ENCODE measurements at places on chromosomes 2 and 18.

- no peak for DNase-seq
Observed at GRCh38 chr2:33292981-33293595, 183.4 kb upstream of the RASGRP3 start.

- no peak for DNase-seq
Observed at GRCh38 chr2:160920791-160921303, 239.4 kb upstream of the TANK start.

GRCh38 chr2:200385063-200385635, 78.7 kb downstream of the SPATS2L start:
- no peak for DNase-seq

GRCh38 chr2:180524499-180524898, 455.9 kb upstream of the UBE2E3 start:
- no peak for DNase-seq

GRCh38 chr2:185628985-185629384, 109.6 kb upstream of the FSIP2 start:
- DNase-seq: no peak

GRCh38 chr2:68429311-68429826, 37.7 kb downstream of the FBXO48 start:
- no peak for DNase-seq

DNA sequence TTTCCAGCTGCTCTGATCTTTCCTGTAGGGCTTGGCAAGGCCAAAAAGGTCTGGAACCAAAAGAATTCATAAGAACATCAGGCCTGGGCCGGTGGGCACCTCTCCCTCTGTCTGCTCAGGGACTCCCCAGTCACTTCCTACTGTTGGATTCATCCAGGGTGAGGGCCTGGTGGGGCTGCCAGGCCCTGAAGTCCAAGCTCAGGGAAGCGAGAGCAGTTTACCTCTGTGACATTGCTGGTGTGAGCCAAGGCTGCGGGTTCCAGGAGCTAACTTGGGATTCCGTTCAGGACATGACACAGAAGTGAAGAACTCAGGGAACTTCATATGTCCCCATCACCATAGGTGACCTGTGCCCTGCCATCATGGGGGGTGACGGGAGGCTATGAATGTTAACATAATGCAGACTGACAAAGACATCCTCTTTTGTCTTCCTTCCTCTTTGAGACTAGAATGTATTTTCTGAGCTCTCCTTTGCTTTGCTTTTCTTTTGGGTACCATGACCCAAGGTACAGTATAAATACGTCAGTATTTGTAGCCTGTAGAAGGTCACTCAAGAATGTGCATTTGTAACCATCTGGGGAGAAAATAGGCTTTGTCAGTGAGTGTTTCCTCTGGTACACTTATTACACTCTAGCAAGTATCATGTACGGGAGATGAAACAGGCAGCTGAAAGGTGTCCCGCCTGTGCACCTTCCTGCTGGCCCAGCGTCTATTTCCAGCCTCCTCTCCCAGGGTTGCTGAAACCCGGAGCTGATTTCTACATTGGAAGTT, 130.5 kb upstream of the SLC1A4 start:
- DNase-seq: no peak

DNA sequence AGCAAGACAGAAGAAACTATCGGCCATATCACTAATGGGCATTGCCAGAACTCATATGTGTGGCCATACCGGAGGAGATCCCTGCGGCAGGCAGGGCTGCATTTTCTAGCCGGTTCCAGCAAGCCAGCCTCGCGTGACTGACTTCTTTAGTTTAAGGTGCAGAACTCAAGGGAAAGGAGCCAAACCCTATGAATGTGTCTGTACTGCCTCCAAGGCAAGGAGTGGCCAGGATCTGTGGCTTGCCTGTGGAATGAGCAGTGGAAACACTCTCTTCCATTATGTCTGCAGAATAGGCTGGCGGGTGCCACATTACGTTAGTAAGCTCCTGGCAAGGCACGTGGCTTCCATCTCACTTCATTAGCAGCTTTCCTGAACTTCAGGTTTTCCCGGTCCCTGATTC, 137.6 kb downstream of the ATL2 start:
- no peak for DNase-seq

GRCh38 chr2:28338046-28338817, 54.4 kb upstream of the FOSL2 start:
- no peak for DNase-seq

- no peak for DNase-seq
Observed at GRCh38 chr18:9405130-9405529, 70.2 kb upstream of the RALBP1 start.

All from stimulated activated CD4-positive, alpha-beta T cell treated with anti-CD3 and anti-CD28 coated beads, Interleukin-2, amount 100 ng/mL, for 24 hours (primary cell).